SK-MEL-5 (cell line): ENCODE measurements at places on chromosomes 3 and 15.

DNA sequence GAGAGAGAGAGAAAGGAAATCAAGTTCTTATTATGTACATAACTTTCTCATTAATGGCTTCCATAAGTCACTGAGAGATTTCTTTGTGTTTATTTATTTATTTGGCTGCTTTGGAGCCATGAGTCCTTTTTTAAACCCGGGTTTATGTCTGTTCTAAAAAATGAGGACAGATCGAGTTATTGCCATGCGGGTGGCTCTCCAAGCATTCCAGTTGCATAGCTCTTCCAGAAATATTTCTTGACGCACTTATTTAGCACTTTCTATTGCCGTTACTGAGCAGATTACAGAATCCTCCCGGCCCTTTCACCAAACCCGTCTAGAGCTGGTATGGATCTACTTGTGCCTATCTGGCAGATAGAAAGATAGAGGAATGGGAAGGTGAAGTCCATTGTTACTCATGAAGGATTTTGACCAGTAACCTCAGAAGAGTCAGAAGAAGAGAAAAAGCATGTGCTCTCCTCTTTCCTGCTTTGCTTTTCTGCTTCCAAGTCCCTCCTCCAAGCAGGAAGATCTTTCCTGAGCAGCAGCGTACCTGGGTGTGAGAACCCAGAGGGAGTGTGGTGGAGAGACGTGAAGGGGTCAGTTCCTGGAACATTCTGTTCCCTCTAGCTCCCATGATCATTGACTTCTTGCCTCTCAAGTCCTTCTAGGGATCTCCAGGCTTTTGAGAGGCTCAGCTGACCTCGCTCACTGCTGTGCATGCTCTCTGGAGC lies 112.8 kb downstream of the LPP start:
- no peak for DNase-seq

DNA sequence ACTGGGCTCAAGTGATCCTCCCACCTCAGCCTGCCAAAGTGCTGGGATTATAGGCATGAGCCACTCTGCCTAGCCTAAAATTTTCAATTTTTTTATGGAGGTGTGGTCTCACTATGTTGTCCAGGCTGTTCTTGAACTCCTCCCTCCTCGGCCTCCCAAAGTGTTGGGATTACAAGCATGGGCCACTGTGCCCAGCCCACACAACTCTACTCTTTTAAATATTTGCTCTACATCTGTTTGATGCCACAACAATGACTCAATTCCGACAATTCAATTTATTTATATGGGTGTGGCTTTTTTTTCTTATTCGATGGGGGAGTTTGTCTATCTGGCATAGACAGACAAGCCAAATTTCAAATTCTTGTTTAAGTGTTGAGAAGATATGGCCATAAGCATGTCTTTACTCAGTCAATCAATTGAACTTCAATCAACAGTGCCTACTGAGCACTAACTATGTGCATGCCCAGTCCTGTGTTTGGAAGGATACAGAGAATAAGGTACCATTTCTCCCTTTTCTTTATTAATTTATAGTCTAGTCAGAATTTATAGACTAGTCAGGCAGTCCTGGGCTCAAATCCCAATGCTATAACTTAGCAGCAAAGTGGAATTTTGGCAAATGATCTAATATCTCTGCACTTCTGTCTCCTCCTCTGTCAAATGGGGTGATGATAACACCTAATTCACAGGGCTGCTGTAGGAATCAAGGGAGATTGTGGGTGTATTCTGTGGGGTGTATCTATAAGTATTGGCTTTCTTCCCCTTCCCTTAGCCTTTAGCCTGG lies 54.6 kb upstream of the PIAS1 start:
- DNase-seq: no peak

GRCh38 chr15:97680606-97681220 lies 279.8 kb upstream of the ARRDC4 start:
- no peak for DNase-seq

GRCh38 chr3:50442945-50443579 lies 60.4 kb downstream of the CACNA2D2 start:
- no peak for DNase-seq

GRCh38 chr15:87942316-87942715 lies 314.2 kb downstream of the NTRK3 start:
- no peak for DNase-seq

GRCh38 chr15:81013396-81013929 lies 12.7 kb downstream of the TLNRD1 start:
- DNase-seq: no peak

GRCh38 chr3:132255041-132255745 lies 62.0 kb upstream of the ACP3 start:
- no peak for DNase-seq

DNA sequence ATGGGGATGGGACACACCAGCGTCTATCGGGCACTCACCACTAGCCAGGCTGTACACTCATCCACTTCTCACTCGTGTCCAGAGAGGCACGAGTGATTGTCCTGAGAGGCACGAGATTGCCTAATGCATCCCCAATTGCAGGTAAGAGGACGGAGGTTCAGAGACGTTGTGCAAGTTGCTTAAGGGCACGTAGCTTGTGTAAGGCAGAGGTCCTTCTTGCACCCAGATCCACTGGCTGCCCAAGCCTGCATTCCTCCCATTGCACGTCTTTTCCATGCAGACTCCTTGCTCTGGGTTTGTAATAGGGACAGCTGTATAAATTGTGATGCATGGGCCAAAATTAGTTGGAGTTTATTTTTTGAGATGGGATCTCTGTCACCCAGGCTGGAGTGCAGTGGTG lies 264.3 kb downstream of the PLCL2 start:
- DNase-seq: no peak

- no peak for DNase-seq
Measured at GRCh38 chr15:38275959-38276358, 23.3 kb downstream of the SPRED1 start.

- DNase-seq: no peak
Measured at GRCh38 chr3:169857811-169858210, 11.9 kb downstream of the LRRC31 start.

- DNase-seq: no peak
Measured at GRCh38 chr3:128803307-128803706, 76.1 kb upstream of the ACAD9 start.

DNA sequence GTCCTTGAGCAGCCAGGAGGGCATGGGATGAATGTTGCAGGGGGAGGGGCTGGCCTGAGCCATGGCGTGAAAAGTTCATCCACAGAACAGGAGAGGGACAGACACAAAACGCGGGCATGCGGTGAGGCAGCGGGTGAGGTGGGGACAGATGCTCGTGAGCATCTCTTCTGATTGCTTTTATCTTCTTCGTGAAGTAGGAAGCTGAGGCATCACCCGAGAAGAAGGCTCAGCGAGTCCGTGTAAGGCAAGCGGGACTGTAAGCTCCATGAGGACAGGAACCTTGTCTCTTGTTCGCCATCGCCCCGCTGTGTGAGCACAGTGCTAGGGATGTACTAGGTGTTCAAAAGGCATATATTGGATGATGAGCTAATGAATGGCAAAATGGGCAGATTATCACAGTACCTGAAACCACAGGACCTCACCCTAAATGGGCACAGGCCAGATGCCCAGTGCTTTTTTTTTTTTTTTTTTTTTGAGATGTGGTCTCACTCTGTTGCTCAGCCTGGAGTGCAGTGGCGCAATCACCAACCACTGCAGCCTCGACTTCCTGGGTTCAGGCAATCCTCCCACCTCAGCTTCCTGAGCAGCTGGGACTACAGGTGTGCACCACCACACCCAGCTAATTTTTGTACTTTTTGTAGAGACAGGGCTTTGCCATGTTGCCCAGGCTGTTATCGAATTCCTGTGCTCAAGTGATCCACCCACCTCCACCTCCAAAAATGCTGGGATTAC lies 46.8 kb downstream of the CPN2 start:
- DNase-seq: no peak

GRCh38 chr3:147854542-147854941 lies 445.4 kb downstream of the ZIC1 start:
- DNase-seq: no peak

DNA sequence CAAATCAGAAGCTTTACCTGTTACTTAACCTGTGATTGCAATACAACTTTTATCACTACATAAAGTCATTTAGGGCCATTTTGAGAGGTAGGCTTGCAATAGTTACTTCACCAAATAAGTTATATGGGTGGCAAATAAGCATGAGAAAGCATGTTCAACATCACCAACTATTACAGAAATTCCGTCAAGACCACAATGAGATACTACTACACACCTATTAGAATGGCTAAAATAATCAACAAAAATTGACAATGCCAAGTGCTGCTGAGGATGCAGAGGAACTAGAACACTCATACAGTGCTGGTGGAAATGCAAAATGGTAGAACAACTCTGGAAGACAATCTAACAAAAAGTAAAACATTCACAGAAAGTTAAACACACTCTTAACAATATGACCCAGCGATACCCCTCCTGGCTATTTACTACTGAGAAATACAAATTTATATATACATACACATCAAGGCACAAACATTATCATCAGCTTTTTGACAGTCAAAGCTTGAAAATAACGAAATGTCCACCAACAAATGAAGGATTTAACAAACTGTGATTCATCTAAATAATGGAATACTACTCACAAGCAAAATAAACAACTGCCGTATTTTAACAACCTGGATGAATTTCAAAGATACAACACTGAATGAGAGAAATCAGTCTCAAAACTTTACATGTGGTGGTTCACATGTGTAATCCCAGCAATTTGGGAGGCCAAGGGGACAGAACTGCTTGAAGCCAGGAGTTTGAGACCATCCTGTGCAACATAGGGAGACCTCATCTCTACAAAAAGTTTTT lies 82.9 kb downstream of the MYO9A start:
- DNase-seq: no peak

DNA sequence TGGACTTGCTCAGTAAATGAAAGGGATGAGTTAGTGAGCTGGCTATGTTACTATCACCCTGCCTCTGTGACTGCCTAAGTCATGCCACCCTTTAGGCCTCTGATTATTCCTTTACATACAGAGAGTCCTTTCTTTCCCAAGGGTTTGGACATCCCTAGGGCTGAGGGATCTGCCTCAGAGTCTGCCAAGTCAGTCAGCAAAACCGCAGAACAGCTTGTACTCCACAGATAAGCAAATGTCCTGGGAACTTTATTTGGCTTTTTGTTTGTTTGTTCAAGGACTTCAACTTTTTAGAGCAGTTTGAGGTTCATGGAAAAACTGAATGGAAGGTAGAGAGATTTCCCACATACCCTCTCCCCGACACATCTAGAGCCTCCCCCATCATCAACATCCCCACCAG lies 82.6 kb upstream of the TRIM42 start:
- peak; percentile 90 for DNase-seq

- DNase-seq: peak; percentile 77
Measured at GRCh38 chr3:16600780-16601536, 4.3 kb downstream of the DAZL start.

- no peak for DNase-seq
Measured at GRCh38 chr3:194800002-194800401, 114.3 kb downstream of the FAM43A start.

GRCh38 chr3:129123314-129124060 lies 1.9 kb upstream of the RAB43 start:
- DNase-seq: no peak

GRCh38 chr3:17182166-17182565 lies 297.4 kb downstream of the PLCL2 start:
- no peak for DNase-seq

DNA sequence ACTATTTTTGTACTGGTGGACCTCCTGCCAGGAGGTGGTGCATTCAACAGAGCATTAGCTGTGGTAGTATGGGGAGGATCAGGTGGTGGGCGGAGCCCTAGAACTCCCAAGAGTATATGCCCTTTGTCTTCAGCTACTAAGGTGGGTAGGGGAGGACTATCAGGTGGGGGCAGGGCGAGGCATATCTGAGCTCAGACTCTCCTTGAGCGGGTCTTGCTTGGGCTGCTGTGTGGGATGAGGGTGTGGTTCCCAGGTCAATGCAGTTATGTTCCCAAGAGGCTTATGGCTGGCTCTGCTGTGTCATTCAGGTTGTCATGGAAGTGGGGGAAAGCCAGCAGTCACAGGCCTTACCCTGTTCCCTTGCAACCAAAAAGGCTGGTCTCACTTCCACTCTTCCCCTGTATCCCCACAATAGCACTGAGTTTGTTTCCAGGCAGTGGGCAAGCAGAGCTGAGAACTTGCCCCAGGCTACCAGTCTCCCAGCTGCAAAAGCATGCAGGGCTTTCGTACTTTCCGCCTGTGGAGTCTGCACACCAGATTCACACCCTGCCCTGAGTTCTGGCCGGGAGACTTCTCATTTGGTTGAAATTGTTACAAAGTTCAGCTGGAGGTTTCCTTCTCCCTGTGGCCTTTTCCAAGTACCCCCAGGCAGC lies 93.7 kb upstream of the DPPA4 start:
- DNase-seq: no peak

DNA sequence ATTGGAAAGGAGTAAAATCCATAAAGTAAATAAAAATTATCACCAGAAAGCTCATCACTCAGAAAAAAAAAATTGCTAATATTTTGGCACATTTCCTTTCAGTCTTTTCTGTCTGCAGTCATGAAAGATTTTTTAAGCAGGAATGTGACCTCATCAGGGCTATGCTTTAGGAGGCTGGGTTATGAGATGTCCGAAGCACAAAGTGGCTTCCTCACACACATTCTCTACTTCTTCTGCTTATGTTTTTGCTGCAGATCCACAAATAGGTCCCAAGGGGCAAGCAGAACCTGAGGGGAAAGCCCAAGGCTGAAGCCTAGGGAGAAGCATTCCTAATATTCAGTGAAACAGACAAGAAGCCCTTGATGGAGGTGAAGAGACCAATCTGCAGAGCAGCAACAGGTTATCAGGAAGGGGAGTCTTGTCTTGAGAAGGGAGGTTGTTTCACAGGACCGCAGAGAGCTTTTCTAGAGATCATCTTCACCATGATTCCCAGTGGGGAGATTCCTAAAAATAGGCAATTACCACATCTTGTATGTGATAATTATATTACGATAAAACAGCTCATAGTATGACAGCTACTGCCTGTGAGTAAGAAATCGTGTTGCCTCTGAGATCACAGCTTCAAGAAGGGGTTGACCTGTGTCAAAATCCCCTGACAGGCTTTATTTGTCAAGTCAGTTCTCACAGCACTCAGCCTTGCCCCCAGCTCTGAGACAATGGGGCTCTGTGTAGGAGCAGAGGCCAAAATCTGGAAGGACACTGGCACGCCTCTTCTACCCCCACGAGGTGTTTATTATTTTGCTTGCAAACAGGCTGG lies 60.5 kb downstream of the IGF2BP2 start:
- DNase-seq: peak; percentile 93

DNA sequence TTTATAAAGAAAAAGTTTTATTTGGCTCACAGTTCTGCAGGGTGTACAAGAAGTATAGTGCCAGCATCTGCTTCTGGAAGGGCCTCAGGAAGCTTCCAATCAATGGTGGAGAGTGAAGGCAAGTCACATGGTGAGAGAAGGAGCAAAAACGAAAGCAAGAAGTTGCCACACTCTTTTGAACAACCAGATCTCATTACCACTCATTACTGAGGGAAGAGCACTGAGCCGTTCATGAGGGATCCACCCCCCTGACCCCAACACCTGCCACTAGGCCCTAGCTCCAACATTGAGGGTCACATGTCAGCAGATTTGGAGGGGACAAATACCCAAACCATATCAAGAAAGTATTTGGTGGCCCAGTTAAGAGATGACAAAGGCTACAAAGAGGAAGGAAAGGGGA lies 239.3 kb upstream of the UBE2E1 start:
- DNase-seq: no peak

GRCh38 chr3:98021830-98022560 lies 13.1 kb downstream of the GABRR3 start:
- DNase-seq: peak; percentile 32
